Left renal pelvis (tissue), 4 donors: ENCODE measurements at places on chromosomes 11 and 22. TPM values are rescaled to one million over a fixed set of nuclear protein-coding genes. Genes with fewer than 3 reads are reported as not detected.

The IL17REL gene
- polyA plus RNA-seq = 0.04 TPM

The CENATAC gene
- polyA plus RNA-seq = 25.2 TPM

DNA sequence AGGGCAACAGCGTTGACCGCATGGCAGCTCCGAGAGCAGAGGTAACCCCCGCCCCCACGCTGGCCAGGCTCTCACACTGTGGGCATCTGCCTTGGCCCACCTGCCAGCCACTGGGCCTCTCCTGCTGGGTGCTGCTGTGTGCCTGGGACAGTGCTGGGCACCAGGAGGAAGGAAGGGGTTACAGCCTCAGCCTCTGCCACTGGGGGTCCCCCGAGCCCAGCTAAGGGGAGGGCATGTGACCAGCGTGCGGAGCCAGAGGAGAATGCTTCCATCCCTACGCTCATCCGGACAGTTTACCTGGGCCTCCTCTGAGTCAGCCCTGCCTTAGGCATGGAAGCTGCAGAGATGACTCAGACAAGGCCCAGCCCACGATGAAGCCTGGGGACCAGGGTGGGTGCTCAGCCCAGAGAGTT is 10.9 kb downstream of the NCF4 start:
- DNase-seq = no peak

- DNase-seq = no peak
Observed at GRCh38 chr11:115391598-115391997, 112.6 kb downstream of the CADM1 start.

DNA sequence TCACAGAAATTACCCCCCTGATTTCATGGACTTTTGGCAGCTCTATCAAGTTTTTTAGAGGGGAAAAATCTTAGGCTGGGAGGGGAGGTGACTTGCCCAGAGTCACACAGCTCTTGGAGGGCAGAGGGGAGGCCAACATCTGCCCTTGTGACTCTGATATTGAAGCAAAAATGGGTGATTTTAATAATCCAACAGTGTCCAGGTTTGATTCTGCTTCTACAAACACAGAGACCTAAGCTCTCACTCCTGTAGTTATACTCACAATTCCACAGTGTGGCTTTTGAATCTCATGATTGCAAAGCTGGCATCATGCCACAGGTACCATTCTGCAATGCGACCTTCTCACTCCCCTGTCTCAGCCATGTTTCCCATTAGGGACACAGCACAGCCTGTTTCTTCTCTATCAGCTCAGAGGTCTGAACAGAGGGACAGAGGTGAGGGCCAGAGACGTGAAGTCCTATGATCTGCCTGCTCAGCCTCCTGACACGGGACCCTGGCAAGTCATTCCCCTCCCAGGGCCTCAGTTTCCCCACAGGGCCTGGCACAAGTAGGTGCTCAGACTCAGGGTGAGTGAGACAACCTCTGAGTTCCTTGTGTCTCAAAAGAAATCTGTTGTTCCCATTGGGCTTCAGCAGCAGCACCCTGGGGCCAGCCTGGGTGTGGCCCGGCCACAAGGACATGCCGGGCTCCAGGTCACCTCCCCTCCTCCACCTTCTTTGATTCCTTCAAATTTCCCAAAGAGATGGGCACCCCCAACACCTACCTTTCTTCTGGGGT is 766 bp downstream of the APOL2 start:
- no peak for DNase-seq

- DNase-seq = no peak
Observed at GRCh38 chr11:121670805-121671282, 218.1 kb upstream of the SORL1-AS1 start.

GRCh38 chr11:11068113-11068512 is 210.3 kb upstream of the ZBED5 start:
- no peak for DNase-seq

- no peak for DNase-seq
Observed at GRCh38 chr11:126548581-126549550, 193.4 kb downstream of the ST3GAL4 start.

DNA sequence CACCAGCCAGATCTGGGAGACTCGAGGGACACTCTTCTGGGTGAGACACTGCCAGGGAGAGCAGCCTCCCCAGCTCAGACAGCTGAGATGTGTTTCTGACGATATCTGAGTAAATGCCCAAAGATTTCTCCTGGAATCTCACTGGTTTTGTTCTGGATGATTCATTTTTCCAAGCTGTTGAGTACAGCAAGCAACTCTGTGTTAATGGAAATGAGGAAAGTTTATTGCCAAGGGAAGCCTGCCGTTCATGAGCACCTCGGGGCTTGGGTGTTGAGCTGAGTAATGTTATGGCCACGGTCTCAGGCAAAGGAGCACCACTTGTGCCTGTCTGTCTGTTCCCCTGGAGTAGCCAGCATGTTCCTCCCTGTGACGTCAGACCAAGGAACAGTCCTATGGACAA is 1132.4 kb downstream of the BRD1 start:
- no peak for DNase-seq

- DNase-seq = no peak
Observed at GRCh38 chr22:37244114-37244921, at the start of gene RAC2. RAC2 (minus strand) TSS chr22:37244269; CDS start chr22:37244148, 121 bp downstream.

DNA sequence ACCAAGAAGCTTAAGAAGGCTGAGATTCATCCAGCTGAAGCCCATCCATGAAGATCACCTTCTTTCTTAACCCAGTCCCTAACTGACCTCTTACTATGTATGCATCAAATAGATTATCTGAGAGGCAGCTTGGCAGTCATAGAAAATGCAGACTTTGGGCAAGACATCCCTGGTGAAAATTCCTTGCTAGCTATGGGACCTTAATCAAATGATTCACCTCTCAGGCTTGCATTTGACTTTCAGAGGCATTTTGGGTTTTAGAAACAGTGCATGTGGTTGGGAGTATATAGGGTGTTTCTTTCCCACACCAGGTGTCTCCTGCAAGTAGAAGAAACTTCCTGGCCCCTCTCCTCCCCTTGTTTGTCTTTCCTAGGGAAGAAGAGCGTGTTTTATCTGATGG is 188.5 kb upstream of the ISX start:
- DNase-seq = no peak

The FOXRED2 gene
- polyA plus RNA-seq = 27.7 TPM

- DNase-seq = no peak
Observed at GRCh38 chr11:73439002-73439843, 63.0 kb downstream of the RELT start.

- no peak for DNase-seq
Observed at GRCh38 chr22:45752036-45752435, 80.4 kb downstream of the ATXN10 start.

DNA sequence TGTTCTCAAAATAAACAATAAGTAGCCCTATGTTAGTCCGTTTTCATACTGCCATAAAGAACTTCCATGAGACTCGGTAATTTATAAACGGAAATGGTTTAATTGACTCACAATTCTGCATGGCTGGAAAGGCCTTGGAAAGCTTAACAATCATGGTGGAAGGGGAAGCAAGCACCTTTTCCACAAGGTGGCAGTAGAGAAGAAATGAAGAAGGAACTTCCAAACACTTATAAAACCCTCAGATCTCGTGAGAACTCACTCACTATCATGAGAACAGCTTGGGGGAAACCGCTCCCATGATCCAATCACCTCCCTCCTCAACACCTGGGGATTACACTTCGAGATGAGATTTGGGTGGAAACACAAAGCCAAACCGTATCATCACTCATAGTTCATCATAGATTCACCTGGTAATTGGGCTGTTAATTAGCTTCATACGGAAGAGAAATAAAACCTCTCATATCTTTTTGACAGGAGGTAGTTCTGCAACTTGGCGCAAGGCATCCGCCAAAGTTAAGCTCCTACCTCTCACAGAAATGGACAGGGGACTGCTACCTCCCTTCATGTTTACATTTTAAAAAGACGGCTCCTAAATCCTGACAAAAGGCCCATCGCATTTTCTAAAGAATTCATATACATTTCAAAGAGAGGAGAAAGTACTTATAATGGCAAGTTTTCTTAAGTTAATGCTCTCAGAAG is 49.0 kb downstream of the MUC15 start:
- DNase-seq = no peak

DNA sequence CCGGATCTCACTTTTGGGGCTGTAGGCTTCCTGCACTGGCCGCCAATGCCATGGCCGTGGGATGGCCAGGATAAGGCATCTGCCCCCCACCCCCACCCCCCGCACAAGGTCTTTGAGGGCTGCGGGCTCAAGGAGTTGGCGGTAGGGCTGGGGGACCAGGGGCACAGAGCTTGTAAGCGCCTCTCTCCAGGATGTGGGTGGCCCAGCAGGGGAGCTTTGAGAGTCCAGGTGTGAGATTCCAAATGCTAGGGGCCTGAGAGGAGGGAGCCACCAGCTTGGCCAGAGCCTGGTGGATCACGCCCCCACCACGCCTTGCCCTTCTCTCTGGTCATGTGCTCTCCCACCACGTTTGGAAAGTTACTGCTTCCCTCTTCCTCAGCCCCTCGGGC is 5.0 kb downstream of the CD81 start:
- DNase-seq = no peak

The NUP160 gene
- polyA plus RNA-seq = 69.1 TPM

The TIGD3 gene
- 0.41 TPM for polyA plus RNA-seq

DNA sequence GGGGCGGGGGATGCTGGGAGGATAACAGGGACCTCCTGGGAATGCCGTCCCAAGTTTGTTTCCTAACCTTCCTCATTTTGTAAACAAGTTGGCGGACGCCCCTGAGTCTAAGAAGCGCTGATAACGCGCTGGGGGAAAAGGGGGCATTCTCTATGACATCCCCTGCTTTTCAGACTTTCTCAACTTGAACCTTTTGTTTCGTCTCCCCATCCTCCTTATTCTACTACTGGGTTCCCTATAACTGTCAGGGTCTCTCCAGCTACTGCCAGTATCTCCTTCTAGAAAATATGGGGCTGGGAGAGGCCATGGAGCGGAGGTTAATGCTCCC is 654 bp downstream of the TMEM86A start:
- no peak for DNase-seq

DNA sequence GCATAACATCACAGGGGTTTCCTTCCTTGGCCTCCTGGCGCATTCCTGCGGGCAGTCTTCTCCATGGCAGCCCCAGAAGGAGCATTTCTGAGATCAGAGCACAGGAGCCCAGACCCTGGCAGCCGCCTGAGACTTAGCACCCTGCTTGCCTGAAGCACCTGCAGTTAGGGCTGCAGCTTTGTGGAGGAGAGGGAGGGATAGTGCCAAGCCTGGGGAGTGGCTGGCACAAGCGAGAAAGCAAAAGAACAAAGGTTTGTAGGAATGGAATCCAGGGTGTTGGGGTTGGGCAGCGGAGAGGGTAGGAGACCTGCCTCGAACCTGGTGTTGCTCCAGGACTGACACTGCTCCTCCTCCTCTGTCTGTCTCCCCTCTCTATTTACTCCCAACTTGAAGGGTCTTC is 66.9 kb downstream of the SCN3B start:
- no peak for DNase-seq

The TRPM5 gene
- 2.4 TPM for polyA plus RNA-seq

The WBP2NL gene
- polyA plus RNA-seq = 5.2 TPM

DNA sequence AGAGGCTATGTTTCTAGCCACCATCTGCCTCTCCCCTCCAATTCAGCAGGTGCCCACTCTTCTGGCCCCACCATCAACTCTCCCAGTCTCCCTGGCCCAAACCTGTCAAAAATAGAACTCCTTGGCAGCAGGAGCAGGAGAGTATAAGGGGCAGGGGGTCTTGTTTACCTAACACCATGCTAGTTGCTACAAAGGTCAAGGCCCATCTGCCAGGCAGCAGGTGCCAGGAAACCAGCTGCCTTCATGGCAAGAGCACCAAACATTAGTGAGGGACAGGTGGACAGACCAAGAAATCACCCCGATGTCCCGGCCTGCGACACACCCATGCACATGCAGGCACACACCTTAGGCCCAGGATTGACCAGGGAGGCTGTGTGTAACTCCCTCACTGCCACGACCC is 387.9 kb downstream of the BUD13 start:
- DNase-seq = no peak

GRCh38 chr22:50311606-50312351 is 4.3 kb upstream of the PLXNB2 start:
- DNase-seq = no peak

- DNase-seq = no peak
Observed at GRCh38 chr11:106395716-106396349, 318.4 kb downstream of the AASDHPPT start.

The SMC1B gene
- polyA plus RNA-seq = 0.14 TPM

The SLCO2B1 gene
- 8.7 TPM for polyA plus RNA-seq

The SPTBN2 gene
- 52.9 TPM for polyA plus RNA-seq

DNA sequence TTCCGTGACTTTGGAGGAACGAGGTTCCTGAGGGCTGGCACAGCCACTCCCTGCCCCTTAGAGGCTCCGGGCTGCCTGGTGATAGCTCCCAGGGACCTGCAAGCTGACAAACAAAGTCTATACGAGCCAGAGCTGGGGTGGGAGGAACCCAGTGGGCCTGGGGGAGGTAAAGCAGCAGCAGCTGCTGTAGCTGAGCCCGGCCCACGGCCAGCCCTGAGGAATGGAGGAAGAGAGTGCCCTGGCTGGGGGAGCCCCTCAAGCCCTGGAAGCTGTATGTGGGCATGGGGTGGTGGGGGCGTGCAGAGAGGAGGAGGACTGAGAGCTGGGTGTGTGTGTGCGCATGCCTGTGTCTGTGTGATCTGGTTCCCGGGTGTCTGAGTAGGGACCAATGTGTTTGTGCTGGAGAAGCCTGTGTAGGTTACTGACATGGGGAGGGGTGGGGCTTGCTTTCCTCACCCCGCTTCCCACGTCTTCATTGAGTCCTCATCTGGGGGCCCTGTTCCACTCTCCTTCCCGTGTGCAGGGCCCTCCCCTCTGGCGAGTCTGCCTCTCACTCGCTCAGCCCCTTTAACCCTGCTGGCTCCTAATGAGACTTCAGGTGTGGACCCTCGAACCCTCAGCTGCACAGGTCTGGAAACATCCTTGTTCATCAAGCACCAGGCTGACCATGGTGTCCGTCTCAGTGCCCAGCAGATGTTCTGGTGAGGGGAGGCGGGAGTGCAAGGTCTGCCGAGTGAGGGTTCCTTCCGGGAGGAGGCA is 10.8 kb downstream of the ST3GAL4 start:
- no peak for DNase-seq

DNA sequence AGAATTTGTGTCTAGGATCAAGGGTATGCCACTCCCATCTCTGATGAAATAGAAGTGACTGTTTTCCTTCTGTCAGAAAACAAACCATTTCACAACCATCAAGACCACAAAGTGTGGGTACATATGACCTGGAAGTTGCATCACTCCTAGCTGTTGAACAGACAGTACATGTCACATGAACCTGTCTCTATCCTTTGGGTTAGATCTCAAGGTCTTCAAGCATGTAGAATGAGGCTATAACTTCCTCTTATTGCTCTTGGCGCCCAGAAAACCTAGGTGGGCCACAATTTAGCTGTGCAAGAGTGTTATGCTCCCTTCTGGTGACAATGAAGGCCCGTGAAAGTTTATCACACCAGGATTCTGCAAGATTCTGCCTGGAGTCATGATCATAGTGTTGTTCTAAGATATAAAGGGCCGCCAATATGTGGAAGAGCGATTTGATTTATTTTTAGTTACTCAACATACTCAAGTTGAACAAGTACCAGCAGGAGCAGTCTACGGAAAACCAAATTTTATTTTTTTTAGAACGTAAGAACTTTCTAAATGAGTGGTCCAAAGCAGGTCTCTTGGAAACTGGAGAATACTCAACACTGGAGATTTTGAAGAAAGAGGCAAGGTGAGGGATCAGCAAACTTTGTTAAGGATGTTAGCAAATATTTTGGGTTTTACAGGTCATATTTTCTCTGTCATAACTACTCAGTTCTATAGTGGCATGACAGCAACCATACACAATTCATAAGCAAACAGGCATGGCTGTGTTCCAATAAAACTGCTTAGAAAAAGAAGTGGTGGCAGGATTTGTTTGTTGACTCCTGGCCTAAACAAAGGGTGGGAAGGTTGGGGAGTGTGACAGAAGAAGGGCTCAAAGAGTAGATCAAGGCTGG is 101.8 kb downstream of the USP35 start:
- no peak for DNase-seq

The PIWIL4 gene
- 5.0 TPM for polyA plus RNA-seq
